CD4-positive, alpha-beta T cell treated with Interleukin-15 for 1 hour (primary cell): ENCODE measurements at places on chromosomes 4 and X.
A peak's percentile ranks its signal among the peaks of the same experiment; 100 is the strongest.

- DNase-seq = no peak
Measured at GRCh38 chr4:26343038-26343398, 22.2 kb downstream of the RBPJ start.

- DNase-seq = no peak
Measured at GRCh38 chr4:108980455-108981239, 217.8 kb upstream of the ETNPPL start.

GRCh38 chr4:87555773-87556619 lies 26.8 kb upstream of the SPARCL1 start:
- no peak for DNase-seq

DNA sequence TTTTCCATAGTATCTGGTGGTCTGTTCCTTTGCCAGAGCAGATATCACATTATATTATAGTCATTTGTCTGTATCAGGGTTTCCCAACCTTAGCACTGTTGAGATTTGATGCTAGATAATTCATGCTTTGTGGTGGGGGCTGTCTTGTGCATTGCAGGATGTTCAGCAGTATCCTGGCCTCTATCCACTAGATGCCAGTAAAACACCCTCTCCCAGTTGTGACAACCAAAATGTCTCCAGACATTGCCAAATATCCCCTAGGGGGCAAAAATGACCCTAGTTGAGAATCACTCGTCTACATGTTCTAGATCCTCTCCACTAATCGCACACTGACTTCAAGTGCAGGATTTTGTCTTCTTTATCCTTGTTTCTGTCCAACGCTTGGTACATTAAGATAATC lies 160.8 kb downstream of the FANCB start:
- no peak for DNase-seq

GRCh38 chr4:77009511-77010115 lies 60.1 kb downstream of the SEPTIN11 start:
- DNase-seq = no peak

GRCh38 chrX:21711129-21711847 lies 46.6 kb downstream of the SMPX start:
- no peak for DNase-seq

- no peak for DNase-seq
Measured at GRCh38 chrX:73400136-73400748, 46.6 kb upstream of the CDX4 start.

DNA sequence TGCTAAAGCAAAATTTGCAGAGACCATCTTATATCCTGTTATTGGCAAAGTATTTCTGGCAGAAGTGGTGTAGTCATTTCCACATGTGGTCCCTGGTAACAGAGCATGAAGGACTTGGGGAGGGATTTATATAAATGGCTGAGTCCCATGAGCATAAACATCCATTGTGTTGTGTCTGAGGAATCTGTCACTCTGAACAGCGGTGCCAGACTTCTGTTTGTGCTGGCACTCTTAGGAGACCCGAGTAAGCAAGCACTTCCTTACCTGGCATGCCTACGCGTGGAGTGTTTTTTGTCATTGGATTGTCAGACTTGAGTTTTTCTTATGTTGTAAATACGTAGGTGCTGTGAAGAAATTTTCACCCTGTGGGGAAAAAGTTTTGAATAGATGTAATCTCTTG lies 285.9 kb downstream of the ARHGAP10 start:
- DNase-seq = no peak

DNA sequence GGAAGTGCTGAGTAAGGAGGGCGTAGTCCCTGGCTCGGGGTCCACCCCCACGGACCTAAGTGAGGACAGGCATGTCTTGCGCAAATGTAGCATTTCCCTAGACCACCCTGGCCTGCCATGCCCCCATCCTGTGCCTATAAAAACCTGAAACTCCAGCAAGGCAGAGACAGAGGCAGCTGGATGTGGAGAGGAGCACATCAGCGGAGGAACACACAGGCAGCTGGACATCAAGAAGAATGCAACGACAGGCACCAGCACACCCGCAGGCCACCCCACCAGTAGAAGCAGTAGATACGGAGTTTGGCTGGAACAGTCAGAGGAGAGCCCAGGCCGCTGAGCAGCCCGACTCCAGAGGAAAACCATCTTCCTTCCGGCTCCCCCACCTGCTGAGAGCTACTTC lies 345.9 kb downstream of the FSTL5 start:
- DNase-seq = no peak

DNA sequence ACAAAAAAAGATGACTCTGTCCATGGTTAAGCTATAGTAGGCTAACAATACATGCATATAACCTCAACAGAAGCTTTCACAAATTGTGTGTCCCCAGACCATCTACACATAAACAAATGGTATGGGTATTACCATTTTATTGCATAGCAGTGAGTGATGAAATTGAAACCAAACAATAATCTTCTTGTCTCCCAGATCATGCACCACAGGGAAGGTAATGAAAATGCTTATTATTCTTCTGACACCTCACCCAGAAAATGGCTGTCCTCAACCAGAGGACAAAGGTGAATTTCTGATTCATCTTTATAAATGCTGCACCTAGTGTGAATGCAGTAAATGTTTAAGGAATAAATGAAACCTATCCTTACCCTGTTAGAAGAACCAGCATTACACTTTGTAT lies 8.0 kb downstream of the PRSS12 start:
- no peak for DNase-seq

- DNase-seq = no peak
Measured at GRCh38 chr4:105630670-105631655, 77.5 kb downstream of the INTS12 start.

DNA sequence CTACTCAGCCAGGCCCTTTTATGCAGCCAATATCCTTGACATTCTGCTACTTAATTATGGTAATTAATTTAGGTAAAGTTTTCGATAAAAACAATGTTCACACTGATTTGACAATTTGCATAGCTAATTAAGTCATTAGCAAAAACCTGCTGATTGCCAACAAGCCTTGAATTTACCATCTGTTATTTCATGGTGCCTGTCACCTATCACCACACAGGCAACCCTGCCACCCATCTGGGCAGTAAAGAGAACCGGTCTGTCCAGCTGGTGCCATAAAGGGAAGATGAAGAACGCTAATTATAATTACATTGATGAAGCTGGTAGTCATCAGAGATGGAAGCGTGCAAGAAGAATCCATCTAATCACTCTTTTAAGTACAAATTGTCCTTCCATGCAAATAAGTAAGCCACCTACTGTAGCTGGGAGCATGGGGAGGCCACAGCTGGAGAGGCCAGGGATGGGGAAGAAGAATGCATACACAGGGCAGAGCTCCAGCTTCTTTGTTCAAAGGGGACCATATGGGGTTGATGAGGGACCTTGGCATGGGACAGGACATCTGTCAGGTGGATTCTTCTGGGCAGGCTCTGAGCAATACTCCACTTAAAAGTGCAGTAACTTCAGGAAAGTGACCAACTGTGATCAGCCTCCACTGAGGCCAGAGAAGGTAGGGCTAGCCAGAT lies 277.3 kb upstream of the TAPT1 start:
- no peak for DNase-seq

GRCh38 chr4:65311120-65311519 lies 359.2 kb downstream of the EPHA5 start:
- no peak for DNase-seq

GRCh38 chr4:8227201-8227770 lies 28.2 kb downstream of the SH3TC1 start:
- DNase-seq = no peak

DNA sequence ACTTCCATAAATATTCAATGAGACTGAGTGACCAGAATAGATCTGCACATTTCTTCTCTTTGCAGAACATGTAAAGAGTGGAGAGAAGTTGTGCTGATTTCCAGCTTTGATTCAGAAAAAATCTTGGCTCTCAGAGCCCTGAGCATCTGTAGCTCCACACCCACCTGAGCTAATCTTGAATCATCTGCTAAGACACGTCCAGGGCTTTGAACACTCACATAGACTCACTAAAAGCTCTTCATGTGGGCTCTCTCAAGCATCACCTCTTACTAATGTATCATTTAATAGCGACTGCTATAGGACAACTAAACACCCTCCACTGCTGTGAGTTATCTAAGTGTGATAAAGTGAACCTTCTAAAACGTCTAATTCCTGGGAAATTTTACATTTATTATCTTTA lies 147.7 kb upstream of the GRIA3 start:
- no peak for DNase-seq

DNA sequence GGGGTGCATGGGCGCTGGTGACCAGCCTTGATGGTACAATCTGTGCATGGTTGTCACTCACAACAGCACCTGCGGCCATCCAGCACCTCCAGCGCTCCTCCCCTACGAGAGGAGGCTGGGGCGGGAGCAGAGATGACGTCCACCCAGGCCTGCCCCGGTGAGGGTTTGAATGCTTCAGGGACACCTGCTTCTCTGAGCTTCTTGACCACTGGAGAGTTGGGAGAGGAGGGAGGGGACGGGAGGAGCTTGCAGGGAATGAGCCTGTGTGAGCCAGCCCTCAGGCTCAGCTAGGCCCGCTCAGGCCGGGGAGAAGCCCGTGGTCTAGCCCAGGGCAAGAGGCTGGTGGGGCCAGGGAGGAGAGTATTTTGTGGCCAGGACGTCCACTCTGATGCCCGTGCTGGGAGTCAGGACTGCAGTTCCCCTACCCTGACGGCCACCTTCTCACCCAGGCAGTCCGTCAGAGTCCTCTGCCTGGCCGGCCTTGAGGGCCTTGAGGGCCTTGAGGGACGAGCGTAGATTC lies 59.2 kb downstream of the CPZ start:
- DNase-seq = no peak

- DNase-seq = no peak
Measured at GRCh38 chr4:81040012-81040659, 9.6 kb downstream of the BMP3 start.

GRCh38 chrX:151776181-151776731 lies 41.7 kb downstream of the CNGA2 start:
- DNase-seq = no peak

DNA sequence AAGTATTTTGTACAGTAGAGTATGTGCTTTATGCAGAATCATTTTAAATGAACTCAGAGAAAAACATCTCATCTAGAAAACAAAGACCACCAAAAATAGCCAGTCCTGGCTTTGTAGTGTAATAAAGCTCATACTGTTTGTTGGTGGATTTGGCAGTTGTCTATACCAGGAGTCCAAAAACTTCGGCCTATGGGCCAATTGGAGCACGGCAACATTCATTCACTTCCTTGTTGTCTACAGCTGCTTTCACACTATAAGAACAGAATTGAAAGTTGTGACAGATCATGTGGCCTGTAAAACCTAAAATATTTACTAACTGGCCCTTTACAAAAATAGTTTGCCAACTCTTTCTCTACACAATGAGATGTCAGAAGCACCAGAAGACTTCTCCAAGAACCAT lies 5.3 kb downstream of the FBXW7 start:
- DNase-seq = no peak

DNA sequence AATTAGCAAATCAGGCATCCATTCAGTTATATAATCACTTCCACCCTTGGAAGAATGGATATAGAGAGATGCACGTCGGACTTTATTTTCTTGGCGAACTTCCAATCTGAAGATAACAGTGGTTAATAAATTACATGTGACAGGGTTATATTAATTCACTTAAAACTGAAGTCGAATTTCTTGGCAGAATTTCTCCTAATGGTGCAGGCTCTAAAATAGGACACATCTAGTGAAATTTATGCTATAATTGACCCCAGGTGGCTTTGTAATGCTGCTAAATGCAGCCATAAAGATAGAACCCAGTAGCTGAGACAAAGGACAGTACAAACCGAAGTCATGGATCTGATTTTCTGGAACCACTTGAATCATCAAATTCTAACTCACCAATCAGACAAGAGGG lies 20.8 kb upstream of the SLC10A4 start:
- DNase-seq = no peak

GRCh38 chr4:38365748-38366310 lies 298.2 kb upstream of the KLF3 start:
- no peak for DNase-seq

- no peak for DNase-seq
Measured at GRCh38 chrX:74160358-74160757, 143.6 kb upstream of the ZCCHC13 start.

DNA sequence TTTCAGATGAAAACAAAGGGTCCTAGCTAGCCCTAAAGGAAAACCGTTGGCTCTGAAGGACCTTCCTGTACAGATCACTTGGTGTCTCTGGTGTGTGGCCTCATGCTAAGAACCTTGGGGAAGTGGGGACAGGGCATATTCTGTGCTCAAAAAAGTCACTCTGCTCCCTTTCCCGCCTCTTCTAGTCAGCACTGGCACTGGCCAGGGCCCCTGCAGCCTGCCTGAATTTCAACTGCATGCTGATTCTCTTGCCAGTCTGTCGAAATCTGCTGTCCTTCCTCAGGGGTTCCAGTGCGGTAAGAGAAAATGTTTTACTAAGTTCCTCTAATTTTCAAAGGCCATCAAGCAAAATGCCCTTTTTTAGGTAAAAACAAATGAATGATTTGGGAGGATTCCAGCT lies 3.4 kb downstream of the CYBB start:
- DNase-seq = peak; percentile 36

DNA sequence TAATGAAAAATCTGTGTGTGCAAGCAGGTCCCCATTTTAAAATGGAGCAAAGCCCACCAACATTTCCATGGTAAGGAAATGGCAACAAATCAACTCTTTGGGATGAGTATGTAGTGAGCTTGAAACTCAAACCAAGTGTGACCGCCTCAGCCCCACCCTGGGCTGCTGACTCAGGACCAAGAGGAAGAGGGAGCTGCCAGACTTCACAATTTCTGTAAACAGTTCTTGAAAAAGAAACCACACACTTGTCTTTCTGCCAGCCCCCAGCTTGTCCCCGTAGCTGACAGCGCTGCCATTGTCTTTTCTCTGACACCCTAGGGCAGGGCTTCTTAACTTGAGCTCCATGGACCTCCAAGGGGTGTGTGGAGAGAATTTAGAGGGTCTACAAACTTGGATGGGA lies 10.3 kb downstream of the RTL5 start:
- peak; percentile 68 for DNase-seq

- DNase-seq = no peak
Measured at GRCh38 chrX:82765811-82766210, 742.3 kb upstream of the POU3F4 start.

DNA sequence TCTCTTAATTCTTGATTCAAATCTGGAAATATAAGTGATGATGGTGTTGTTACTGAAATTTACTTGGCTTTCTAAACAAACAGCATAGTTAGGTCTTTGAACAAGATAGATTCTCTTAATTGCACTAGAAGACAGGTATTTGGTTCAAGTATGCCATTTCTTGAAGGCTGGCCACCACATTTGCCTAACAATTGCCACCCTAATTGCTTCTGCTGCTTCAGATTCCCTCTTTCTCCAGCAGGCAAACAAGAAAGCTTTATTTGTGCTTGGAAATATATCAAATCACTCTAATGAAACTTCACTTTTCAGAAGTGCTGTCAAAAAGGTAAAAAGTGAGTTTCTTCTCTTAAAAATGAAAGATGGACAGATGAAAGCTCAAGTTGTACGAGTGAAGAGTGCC lies 418.6 kb downstream of the INPP4B start:
- no peak for DNase-seq
